Hepatocyte (in vitro differentiated cells): ENCODE measurements at places on chromosomes 3 and 15. TPM values are rescaled to one million over a fixed set of nuclear protein-coding genes. Genes with fewer than 3 reads are reported as not detected.

DNA sequence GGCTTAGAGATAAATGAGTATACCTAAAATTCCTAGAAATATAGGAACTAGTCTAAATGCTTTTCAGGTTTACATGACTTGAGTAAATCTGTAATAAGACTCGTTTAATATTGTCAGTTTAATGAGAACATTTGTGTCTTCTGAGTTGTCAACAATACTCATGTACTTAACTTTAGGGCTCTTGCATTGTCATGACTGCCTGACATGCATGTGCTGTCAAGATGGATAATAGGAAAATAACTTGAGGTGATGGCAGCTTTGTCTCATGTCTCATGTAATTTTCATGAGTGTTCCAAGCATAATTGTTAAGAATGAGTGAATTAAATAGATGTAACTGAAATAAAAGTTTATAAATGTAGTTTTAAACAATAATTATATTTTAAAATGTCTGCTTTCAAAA is 45.1 kb upstream of the EIF1B start:
- DNase-seq, result no peak

DNA sequence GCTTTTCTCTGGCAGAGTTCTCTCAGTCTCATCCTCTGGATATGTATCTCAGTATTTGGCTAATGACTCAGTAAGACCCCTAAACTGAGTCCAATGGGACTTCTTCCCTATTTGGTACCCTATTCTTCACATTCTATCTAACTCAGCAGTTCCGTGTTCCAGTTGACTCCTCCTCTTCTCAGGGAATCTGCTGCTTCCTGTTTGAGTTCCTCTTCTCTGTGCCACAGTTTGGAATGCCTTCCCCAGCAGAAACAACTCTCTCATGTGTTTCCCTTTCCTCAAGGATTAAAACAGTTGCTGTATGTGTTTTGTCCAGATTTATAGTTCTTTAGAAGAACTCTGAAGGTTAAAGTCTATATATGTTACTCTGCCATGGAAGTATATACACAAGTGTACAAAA is 344.0 kb upstream of the RARB start:
- no peak for DNase-seq

DNA sequence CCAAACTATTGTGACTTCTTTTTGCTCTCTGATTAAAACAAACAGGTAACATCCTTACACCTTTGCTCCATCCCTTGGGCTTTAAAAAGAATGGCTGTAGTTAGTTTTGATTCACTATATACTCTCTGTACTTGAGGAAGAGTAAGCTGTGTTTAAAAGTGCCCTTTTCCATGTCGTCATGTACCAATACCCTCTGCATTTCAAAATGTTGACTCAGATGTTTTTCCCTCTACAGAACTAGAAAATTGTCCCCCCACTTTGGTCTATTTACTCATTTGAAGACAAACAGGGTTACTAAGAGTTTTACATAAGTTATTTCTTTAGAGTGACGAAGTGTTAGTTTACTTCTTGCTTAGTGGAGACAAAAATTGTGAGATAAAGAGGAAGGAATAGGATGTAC is 62.7 kb downstream of the TASOR start:
- DNase-seq, result no peak

DNA sequence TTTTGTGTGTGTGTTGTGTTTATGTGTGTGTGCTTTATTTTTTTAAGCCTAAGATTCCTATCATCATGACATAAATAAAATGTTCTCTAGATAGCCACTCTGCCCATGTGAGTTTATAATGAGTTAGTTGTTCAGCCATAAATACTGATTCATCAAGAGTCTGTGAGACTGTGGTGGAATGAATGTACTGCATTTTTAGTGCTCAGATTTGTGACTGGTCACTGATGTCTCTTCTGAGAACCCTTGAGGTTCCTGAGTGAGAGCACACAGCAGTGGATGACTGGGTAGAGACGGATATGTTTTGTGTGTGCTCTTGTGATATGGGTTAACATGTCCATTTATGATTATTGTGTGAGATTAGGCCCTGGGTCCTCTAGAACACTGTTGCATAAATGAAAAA is 51.2 kb downstream of the SETD5 start:
- DNase-seq, result no peak

GRCh38 chr3:77553240-77553639 is 513.3 kb downstream of the ROBO2 start:
- no peak for DNase-seq

DNA sequence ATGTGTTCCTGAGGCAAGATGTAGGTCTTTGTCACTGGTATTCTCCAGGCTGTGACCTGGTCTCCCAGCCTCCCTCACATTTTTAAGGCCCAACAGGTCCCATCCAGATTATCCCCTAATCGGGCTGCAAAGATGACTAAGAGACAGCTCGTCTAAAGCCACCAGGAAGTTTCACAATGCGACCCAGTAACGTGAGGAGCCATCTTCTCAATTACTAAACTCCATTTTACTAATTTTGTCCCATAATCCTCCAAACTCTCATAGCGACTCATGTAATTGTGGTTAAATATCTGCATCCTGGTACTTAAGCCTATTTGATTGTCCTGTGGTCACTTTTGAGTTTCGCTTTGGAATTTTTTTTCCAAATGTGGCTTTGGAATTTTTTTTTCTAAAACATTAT is 8.7 kb upstream of the PLA2G4F start:
- no peak for DNase-seq

- no peak for DNase-seq
Measured at GRCh38 chr3:139652561-139652960, 25.2 kb downstream of the NMNAT3 start.

DNA sequence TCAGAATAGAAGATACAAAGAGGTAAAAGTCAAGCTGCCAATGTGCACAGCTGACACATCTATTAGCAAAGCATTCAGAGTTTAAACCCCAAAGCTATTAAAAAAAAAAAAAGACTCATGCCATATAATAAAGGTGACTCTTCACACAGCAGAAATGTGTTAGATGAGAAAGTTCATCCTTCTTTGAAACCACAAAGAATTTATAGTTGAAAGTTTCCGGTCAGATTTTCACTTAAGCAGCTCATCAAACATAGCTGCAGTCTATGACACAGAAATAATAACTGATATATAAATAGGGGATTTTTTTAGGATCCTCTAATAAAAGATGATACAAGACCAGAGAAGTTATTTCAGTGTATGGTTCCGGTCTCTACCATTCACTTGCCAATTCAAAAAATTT is 76.6 kb downstream of the WWTR1 start:
- no peak for DNase-seq

- DNase-seq, result no peak
Measured at GRCh38 chr3:77247061-77247460, 207.2 kb downstream of the ROBO2 start.

DNA sequence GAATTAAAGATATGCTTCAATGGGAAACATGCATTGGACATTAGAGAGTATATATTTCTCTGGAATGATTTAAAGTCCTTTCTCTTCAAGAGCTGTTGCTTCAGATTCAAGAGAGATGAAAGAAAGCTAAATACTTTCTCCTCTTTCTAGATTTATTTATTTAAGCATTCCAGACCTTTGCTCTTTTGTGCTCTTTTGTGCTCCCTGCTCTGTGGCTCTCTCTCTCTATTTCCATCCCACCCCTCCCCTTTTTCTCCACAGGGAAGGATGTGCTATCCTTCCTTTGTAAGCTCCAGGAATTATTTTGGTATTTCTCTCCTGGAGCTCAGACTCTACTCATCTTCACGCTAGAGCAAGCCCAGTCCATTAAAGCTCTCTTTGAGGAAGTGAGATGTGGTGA is 871.9 kb upstream of the GBE1 start:
- no peak for DNase-seq

- no peak for DNase-seq
Measured at GRCh38 chr3:157104928-157105652, 54.9 kb downstream of the CCNL1 start.

GRCh38 chr3:150152567-150152966 is 181.9 kb upstream of the PFN2 start:
- DNase-seq, result no peak

DNA sequence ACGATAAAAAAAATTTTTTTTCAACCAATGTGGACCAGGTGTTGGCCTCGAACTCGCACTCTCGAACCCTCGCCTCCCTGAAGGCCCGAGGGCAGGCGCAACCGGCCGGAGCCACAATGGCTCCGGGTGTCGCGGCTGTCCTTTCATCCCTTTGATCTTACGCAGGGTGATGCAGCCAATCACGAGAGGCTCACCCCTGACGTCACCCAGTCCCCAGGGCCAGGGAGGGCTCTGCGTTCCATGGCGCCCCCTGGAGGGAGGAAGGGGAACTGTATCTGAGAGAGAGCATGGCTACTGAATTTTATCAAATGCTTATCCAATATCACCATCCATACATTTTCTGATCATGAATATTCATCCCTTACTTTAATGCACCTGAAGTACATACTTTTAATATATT is 15.4 kb upstream of the GMNC start:
- DNase-seq, result no peak

- DNase-seq, result no peak
Measured at GRCh38 chr3:25169151-25169550, 258.9 kb upstream of the RARB start.

DNA sequence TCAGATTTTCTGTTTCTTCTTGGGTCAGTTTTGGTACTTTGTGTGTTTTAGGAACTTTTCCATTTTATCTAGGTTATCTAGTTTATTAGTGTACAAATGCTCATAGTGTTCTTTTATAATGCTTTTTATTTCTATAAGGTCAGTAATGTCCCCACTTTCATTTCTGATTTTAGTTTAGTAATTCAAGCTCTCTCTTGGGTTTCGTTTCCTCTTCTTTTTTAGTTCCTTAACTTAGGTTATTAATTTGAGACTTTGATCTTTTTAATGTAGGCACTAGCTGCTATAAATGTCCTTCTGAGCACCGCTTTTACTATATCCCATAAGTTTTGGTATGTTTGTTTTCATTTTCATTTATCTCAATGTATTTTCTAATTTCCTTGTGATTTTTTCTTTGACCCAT is 27.0 kb upstream of the CD200R1L start:
- DNase-seq, result no peak

DNA sequence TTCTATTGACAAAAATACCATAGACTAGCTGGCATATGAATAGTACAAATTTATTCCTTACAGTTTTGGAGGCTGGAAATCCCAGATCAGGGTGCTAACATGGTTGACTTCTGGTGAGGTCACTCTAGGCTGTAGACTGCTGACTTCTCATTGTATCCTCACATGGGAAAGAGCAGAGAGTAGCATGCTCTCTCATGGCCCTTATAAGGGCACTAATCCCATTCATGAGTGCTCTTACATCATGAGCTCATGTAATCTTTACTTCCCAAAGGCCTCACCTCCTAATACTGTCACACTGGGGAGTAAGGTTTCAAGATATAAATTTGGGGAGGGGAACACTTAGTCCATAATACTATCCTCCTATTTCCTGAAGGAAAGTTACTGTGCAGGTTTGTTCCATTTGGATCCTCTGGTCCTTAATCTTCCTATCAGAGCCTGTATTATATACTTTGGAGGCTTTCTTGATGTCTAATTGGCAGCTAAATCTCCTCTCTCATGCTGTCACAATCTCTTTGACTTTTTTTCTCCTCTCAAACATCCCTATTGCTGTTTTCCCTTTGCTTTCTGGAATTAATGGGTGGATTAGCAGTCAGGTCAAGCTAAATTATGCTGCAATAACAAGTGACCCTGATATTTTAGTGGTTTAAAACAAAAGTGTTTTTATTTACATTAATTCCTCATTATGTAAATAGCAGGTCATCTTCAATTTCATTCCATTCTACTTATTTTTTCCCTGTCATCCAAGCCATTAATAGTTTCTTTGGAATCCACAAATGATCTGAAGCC is 23.1 kb upstream of the LEKR1 start:
- no peak for DNase-seq

DNA sequence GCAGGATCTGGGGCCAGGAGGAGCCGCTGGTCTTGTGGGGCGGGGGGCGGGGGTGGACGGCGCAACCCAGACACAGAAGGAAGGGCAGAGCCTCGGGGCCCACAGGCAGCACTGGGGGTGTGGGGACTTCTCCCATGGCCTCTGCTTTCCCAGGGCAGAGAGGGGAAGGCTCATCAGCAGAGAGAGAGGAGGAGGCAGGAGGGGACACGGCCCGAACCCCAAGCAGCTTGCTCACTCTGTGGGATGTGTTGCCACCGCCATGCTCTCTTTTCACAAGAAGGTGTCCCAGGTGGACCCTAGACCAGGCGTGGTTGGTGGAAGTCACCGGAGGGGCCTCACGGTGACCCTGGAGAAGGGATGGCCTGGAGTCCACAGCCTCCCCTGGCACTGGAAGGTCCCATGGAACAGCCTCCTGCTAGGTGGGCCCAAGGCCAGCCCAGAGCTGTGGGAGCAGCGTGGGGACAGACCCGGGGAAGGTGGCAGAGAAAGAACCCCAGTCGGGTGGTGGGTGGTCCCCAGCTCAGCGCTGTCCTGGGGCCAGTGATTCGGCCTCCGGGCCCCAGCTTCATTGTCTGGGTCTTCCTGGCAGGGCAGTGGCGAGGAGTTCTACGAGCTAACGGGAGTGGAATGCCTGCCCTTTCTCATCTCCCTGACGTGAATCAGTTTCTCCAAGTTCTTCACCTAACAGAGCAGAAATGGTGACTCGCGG is 46.8 kb upstream of the PCSK6 start:
- no peak for DNase-seq

DNA sequence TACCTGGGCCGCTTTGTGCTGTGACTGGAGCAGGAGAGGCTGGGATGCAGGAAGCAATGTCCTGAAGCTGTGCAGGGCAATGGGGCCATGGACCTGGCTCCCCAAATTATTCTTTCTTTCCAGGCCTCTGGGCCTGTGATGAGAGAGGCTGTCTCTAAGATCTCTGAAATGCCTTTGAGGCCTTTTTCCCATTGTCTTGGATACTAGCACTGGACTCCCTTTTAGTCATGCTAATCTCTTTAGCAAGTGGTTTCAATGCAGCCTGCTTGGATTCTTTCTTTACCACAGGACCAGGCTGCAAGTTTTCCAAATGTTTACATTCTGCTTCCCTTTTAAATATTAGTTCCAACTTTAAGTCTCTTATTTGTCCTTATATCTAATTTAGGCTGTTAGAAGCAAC is 64.8 kb upstream of the SGO1 start:
- DNase-seq, result no peak

Gene CTXN2
- 0.12 TPM in 1 of 2 replicates, not detected in the other for total RNA-seq

Gene ZMYND10
- total RNA-seq, result 0.20 and 0.44 TPM in 2 replicates

Gene RTP1
- not detected in 2 replicates for total RNA-seq

Gene CIDEC
- total RNA-seq, result 16.6 and 20.4 TPM in 2 replicates

Gene THPO
- 1.5 and 1.8 TPM in 2 replicates for total RNA-seq

Gene C2CD4A
- total RNA-seq, result 0.12 and 0.13 TPM in 2 replicates

Gene FEZF2
- total RNA-seq, result not detected in 2 replicates

Gene B4GALT4
- total RNA-seq, result 55.4 and 55.7 TPM in 2 replicates
